ENCODE measurements at places on chromosomes 13 and 19.

GRCh38 chr19:39335168-39335548 is 685 bp downstream of the GMFG start:
- DNase-seq, result no peak

DNA sequence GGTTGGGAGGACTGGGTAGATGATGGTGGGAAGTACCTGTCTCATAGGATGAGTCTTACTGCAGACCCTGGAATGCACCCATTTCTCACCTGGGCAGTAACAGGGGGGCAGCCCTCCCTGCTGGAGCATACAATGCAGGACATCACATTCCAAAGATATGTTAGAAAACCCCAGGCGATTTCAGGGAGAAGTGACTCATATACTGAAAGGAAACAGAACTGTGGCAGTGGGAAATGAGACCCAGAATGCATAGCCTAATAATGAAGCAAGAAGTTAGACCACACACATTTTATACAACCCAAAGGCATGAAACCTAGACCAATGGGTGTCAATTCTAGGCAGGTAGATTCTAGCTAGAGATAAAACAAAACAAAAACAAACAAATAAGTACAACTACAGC is 402.7 kb downstream of the IRS2 start:
- peak; percentile 42 for DNase-seq

DNA sequence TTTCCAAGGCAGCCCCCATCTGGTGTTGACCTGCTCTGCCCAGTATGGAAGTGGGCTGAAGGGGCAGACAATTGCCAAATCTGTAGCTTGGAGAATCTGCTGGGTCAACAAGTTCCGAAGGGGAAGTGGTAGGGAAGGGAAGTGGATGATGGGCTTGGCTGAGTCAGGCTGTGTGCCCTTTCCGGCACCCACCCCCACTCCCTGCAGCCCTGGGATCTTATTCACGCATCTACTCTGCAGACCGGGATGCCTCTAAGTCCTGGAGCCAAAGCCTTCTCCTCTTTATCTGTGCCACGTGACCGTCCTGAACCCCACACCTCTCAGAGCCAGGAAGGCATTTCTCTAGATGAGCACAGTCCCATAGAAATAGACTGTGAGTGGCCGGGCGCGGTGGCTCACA is 7.5 kb upstream of the C5AR2 start:
- no peak for DNase-seq

GRCh38 chr19:13097463-13098258 is 5.0 kb downstream of the LYL1 start:
- DNase-seq, result no peak

DNA sequence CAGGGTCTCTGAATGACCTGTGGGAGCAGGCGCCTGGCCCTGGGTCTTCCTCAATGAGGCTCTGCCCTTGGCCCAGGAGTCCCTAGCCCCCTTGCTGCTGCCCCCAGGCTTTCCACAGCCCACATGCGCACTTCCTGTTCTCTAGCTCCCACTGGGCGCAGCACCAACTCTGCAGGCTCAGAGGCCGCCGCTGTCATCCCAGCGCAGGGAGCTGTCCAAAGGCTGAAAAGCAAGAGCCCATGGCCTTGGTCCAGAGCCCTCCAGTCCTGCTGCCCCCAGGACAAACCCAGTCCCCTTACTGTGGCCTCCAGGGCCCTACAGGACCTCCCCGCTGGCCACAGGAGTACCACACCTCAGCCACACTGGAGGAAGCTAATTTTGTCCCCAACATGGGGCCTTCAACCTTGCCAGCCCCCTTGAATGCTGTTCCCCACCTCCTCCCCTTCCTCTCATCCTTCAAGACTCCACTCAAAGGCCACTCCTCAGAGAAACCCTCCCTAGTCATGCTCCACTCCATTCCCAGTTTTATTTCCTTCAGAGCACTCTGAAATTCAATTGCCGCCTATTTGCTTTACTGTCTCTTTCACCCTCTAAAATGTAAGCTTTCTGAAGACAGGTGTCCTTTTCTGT is 8.0 kb upstream of the POU2F2 start:
- no peak for DNase-seq

- no peak for DNase-seq
These were observed at the start of gene ICAM4 for GRCh38 chr19:10286803-10287737. Gene ICAM4 (plus strand): TSS chr19:10286955. CDS start chr19:10287013, 58 bp downstream.

DNA sequence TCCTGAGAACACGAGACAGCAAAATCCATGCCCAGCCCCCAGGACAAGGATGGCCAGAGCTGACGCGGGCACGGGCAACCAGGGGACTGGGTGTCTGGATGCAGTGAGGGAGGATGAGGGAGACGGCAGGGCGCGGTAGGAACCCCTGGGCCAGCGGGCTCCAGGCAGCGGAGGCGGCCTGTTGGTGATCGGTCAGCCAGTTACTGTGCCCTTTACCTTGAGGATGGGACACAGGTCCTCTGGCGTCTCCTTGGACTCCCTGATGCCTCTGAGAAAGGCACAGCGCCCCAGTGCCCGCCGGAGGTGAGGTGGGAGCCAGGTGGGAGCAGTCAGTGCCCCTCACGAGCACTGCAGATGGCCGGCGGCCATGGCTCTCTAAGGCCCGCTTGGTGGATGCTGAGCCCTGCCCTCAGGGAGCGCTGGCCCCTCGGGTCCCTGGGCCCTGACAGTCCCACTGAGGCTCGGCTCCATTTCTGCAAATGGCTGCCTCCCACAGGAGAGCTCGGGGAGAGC is 31.2 kb downstream of the C13orf46 start:
- DNase-seq, result no peak

DNA sequence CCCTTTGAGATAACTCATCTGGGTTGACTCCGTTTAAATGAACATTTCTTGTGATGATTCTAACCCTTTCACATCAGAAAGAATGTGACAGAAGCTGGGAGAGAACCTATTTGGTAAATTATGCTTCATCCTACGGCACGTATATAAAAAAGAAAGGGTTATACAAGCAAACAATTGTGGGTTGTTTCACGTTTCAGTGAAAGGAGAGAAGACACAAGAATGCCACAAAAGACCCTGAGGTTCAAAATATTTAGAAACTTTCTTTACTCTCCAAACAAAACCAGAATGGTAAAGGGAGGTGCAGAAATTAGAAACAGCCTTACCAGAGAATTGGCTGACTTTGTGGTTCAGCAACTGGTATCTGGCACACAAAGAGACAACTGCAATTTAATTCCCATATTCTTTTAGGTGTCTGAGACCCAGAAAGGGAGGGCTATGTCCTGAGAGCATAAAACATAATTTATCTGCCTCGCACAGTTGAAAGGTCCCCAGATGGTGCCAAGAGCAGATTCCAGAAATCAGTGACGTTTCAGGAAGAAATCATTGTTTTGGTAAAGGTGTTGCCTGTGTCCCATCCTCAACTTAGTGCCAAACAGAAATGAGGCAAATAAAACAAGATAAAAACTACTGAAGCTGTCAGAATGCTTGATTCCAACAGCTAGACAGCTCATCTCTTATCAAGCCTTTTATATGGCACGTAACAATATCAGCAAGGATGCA is 361.4 kb downstream of the EFNB2 start:
- no peak for DNase-seq

DNA sequence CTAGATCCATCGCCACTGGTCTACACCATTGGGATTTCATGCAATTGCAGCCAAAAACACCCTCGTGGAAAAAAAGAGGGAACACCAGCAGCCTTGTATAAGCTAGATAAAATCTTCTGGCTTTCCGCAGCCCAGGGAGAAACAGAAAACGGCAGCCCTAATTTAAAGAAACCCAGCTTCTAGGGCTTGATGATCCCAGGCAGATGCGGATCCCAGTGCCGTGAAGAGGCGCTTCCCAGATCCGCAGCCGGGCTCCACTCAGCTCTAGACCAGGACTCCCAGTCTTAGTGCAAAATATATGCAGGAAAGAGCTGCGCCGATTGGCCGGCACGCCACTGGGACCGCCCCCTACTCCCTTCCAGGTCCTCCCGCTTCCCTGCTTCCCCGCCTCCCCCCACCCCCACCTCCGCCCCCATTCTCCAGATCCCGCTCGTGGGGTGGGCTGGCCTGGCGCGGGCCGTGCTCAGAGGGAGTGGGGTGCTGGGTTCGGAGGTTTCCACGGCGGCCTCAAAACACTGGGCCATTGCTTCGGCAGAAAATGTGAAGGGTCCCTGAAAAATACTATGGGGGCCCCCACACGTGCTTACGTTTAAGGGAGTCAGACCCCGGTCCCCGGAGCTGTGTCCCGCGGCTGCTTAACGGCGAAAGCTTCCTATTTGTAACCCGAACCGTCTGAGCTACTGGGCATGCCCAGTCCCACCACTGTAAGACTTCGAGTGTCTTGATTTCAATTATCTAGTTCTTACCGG is 63.1 kb downstream of the SERP2 start:
- DNase-seq, result peak; percentile 93

DNA sequence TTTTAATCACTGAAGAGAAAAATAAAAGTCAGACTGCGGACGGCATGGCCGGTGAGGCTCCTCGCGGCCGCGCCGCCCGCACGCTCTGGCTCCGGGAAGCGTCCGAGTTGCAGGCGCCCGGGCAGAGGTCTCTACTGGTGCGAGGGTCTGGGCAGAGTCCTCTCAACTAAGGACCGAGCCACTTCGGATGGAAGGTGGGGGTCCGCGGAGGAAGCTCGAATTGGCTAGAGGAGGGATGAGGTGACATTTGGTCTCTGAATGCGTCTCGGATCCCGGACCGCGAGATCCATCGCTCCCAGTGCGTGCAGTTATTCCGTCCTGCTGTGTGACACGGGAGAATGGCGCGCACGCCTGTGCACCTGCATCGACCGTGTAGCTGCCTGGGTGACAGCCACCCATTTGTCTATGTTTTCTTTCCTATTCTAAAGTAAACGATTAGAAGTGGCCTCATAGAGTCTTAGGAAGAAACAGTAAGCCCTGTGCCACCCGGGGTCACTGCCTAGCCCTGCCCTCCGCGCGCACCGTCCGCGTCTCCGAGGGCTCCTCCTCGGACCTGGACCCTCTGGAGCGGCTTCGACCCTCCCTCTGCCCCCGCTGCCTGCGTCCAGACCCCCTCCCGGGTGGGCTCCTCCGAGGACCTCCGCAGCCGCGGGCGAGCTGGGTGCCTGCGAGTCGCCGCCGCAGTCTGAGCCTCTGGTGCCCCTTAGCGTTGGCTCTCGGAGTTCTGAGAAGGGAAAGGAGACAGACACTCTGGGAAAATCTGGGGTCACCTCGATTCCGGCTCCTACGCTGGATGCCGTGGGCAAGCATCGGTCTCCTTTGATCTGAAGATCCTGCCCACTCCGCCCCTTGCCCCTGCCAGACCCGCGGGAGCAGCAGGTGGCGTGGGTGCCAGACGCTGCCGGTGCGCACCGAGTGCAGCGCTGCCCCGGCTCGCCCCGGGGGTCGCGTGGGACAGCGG is 347.4 kb downstream of the LIG4 start:
- DNase-seq, result no peak

- no peak for DNase-seq
These were observed 75.6 kb upstream of the TM9SF2 start for GRCh38 chr13:99425485-99426341.

- no peak for DNase-seq
These were observed 418.9 kb downstream of the COG6 start for GRCh38 chr13:40074338-40074737.

GRCh38 chr19:1146412-1146699 is 27.7 kb downstream of the SBNO2 start:
- no peak for DNase-seq

DNA sequence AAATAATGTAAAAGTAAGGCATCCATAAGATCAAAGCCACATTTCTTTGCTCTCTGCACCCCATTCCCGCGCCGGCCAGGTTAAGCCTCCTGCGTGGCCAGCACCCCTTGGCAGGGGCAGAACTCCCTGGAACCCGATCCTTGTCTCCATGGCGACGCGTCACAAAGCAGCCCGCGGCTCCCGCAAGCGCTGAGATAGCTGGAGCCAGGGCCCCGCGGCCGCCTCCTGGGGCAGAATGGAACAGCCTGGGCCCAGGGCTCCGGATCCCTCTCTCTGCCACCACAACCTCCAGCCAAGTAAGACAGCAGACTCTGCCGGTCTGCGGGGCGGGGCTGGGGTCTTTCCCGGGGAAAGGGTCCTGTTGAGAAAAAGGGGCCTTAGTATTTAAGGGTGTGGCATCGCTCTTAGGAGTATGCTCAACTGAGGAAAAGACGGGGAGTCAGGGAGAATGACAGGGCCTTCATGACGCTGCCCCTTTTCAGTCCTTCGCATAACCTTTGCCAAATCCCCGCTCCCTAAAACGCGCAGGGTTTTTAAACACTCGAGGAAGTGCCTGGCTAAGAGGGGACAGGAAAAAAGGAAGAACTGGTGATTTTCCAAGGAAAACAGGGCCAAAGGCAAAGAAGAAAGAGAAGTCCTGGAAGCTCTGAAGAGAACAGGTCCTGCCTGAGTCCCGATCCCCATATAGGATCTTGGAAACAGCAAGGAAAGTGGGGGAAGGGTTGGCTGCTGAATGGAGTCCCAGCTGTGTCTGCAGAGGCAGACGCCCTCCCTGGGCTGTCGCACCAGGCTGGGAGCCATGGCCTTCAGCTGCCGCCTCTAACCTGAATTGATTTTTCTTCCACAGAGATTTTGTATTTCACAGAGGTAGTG is at the start of gene TEX26:
Gene TEX26, plus strand, starts transcription at position 176 of the 873 bp plus-strand sequence. Its CDS starts 60 bp downstream, at position 236.
- no peak for DNase-seq

GRCh38 chr13:48414501-48414900 is 1.6 kb upstream of the LPAR6 start:
- DNase-seq, result no peak

GRCh38 chr13:45885194-45885593 is 33.6 kb upstream of the SIAH3 start:
- no peak for DNase-seq

DNA sequence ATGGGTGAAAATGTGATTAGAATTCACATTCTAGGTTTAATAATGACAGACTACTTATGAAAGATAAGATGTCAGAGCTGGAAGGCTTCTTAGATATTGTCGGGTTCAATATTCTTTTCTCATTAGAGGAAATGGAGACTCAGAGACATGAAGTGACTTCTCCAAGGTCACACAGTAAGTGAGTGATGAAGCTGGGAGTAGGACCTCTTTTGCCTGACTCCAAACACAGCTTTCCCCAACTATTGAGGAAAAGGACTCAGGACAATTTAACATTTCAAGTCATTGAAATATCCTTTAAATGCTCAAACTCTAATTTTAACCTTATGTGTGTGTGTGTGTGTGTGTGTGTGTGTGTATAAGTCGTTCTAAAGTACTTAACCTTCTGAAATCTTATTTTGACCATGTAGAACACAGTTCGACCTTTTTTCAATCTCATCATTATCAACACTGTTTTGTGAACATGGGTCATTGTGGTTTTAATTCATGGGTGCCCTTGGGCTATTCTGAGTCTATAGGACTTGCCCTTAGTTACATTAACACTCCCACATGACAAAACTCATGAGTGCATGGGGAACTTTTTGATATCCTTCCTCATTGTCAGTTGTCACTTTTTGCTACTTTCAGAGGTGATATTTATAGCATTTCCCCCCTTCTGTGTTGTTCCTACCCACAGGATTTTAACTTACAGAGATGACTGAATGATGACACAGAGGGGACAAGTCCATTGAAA is 53.0 kb downstream of the LRCH1 start:
- DNase-seq, result no peak
